Cerebellar cortex (tissue), 1 donor: ENCODE measurements at places on chromosomes 2 and 18.

GRCh38 chr2:201233192-201233811 is 27.0 kb upstream of the CASP8 start:
- DNase-seq = peak; percentile 77

- no peak for DNase-seq
Observed at GRCh38 chr2:10449838-10450691, 1.9 kb upstream of the ODC1 start.

DNA sequence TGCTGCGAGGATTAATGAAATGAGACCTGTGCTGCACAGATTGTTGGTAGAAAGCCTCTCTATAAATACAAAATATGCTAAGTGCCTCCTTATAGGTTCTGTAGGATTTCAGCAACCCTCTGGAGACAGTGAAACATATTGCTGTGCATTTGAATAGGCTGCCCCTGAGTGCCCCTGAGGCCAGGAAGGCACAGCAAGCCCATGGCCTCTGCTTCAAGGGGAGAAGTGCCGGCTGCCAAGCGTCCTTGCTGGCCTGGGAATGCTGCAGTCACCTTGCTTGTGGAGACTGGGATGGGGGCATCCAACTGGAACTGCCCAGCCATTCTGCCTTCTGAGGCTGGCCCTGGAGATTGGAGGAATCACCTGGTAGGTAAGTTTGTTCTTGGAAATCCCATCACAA is 397.2 kb upstream of the SMIM21 start:
- no peak for DNase-seq

DNA sequence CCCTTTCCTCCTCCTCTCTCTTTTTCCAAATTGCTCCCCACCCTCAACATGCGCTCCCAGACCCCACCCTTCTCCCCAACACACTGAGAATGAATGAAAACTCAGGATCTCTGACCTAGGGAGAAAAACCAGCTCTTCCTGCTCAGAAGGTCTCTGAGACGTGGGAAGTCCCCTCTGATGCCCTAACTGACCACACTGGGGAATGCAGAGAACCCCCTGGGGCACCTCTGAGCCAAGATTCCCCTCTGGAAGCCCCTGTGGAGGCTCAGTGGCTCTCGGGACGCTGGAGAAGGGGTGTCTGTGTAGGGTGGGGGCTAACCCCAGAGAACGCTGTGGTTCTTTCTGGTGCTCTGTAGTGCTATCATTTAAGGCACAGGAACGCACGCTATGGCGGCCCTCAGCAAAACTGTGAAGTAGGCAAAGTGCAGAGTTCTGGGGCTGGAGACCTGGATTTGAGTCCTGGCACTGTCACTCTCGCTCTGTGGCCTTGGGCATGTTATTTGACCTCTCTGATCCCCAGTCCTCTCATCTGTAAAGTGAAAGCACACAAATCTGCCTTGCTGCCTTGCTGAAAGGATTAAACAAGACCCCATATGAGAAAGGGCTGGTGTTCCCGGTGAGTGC is 17.1 kb downstream of the ATOH8 start:
- DNase-seq = no peak

DNA sequence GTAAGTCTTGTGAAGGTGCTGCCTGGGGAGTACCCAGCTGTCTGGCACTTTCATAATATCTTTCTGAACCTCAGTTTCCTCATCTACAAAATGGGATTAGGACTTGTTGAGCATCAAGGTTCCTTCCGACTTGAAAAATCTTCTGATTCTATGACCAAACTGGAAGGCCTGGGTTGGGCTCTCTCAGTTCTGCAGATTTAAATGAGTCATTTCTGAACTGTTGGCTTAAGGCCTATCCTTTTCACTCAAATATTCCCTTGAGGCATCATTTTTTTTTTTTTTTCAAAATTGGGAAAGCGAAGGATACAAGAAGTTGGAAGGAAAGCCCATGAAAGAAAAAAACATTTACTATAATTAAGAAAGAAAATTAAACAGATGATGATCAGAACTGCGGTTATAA is 40.8 kb upstream of the CYP1B1 start:
- no peak for DNase-seq
